Activated CD4-positive, alpha-beta T cell treated with anti-CD3 and anti-CD28 coated beads, Interleukin-2, amount 10 ng/mL, durations not matched to agents 7 days and 5 days (primary cell): ENCODE measurements at places on chromosomes 12 and 14. TPM values are rescaled to one million over a fixed set of nuclear protein-coding genes. Genes with fewer than 3 reads are reported as not detected.

The EML5 gene
- total RNA-seq, result 2.6 TPM

The TC2N gene
- total RNA-seq, result 216 TPM

The ESRRB gene
- 0.22 TPM for total RNA-seq

- DNase-seq, result no peak
These were observed 12.8 kb downstream of the MEG3 start for GRCh38 chr14:100838493-100839314.

DNA sequence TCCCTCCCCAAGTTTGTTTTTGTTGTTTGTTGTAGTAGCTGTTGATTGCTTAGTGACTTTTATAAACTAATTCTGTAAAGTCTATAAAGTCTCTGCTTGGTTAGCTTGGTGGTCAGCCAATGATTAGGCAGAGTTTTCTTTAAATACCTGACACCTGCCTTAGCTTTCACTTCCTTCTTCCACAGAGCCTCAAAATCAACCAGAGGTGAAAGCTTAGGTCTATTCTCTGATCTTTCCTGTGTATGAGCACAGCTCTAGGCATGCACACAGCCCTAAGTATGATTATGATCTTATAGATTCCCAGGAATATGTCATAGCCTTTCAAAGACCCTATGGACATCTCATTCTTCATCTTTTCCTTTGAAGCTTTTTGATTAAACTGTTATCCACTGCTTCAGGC, 514.7 kb downstream of the AACS start:
- no peak for DNase-seq

The PYGL gene
- total RNA-seq, result not detected

The TMEM179 gene
- total RNA-seq, result not detected

- no peak for DNase-seq
These were observed 31.3 kb upstream of the ATF1 start for GRCh38 chr12:50732591-50732990.

- no peak for DNase-seq
These were observed 45.9 kb downstream of the DIP2B start for GRCh38 chr12:50550530-50551223.

DNA sequence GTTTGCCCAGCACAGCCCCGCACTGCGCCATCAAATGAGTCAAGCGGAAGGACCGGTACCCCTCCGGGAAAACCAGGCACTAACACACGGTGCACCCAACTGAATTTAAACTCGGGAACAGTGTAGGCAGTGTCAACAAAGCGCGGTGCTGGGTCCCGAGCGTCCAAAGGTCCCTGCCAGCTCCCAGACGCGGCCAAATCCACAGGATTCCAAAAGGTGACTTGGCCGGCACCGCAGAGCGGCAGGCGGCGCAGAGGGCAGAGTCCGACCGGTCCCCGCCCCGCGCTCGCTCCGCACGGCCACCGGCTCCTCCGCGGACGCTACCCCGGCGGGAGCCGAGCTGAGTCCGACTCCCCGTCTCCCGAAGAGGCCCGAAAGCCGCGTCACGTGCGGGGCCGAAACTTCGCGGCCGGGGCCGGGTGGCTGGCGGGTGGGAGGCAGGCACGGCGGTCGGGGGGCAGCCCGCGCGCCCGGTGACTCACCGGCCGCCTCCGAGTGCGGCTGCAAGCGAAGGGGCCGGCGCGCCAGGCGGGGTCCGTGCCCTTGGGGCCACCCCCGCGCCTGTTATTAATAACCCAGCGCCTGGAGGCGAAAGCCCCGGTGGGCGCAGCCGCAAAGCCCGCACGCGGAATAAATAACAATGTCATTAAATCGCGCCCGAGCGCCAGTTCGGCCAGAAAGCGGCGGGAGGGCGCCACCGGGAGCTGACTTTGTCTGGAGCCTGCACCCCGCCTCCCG, 863 bp downstream of the DENND5B start:
- DNase-seq, result no peak

- DNase-seq, result no peak
These were observed 4.0 kb downstream of the TRIP11 start for GRCh38 chr14:92035890-92036289.

DNA sequence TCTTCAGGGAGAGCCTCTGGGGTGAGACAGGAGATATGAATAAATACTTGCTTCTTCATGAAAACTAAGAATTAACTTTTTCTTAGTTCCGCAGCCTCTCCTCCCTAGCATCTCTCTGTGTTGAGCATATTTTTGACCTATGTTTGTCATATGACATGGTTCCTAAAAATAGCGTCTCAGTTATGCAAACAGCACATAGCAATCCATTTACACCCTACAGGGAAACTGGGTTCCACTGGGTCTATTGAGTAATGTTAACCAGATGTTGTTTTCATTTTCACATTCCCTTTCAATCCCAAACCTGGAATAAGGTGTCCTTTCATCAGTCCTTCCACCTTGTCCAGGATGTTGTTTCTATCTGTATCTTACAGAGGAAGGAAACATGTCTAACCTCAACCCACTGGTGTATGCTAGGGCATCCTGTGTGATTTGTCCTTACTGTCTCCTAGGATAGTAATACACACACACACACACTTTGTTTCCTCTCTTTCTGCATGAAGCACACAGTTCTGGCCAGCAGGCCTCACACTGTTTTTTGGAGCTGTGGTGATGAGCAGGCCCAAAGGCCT, 1543.5 kb downstream of the AACS start:
- no peak for DNase-seq
